NCI-H1436 treated with DMSO at 0.1 percent for 48 hours (cell line): ENCODE measurements at places on chromosomes 3 and 15.

- DNase-seq = no peak
These were observed 6.1 kb upstream of the CHST14 start for GRCh38 chr15:40464595-40465185.

GRCh38 chr3:156206157-156206556 is 85.8 kb downstream of the KCNAB1 start:
- DNase-seq = no peak

DNA sequence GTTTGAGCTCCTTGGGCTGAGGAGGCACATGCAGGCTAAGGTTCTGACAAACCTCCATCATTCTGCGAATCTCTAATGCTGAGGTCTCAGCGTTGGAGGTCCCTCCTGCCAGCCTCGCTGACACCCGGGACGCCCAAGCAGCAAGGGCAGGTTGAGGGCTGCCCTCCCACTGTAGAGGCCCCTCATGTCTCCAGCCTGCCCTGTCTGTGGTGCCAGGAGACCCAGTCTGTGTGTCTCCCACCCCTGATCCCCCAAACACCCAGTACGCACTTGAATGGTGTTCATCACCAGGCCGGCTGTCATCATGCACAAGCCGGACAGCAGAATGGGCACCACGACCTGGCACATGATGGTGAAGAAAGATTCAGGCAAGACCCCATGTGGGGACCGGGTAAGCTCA is 27.8 kb downstream of the SLC41A3 start:
- no peak for DNase-seq

DNA sequence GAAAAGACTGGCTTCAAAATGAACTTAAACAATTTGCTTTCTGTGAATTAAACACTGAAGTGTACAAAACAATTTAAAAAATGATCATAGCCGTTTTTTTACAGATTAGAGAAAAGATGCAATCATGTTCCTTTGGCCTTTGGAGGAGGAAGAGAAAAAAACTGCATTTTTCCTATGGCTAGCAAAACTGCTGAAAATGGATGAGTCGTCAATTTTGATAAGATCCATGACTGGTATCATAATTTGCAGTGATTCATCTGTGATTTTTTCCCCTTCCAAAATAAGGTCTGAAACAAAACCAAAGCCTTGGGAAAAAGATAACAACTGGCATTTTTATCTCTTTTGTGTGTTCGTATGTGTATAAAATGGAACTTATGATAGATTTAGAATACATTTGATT is 255.6 kb upstream of the SATB1 start:
- DNase-seq = no peak

DNA sequence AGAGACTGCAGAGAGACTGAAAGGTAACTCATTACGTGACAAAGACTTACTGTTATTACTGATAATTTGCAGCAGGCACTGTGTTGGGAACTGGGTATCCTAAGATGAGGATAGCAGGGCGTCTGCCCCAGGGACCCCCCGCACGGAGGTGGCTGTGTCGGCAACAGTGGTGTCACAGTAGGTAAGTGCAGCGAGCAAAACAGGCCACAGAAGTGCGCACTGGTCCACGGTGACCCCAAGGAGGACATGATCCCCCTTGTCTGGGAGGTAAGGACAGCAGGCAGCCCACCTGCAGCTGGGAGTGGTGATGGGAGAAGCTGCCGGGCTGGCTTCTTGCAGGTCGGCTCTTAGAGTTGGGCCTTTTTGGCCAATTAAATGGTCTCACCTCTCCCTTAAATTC is 82.9 kb downstream of the FAM43A start:
- no peak for DNase-seq

DNA sequence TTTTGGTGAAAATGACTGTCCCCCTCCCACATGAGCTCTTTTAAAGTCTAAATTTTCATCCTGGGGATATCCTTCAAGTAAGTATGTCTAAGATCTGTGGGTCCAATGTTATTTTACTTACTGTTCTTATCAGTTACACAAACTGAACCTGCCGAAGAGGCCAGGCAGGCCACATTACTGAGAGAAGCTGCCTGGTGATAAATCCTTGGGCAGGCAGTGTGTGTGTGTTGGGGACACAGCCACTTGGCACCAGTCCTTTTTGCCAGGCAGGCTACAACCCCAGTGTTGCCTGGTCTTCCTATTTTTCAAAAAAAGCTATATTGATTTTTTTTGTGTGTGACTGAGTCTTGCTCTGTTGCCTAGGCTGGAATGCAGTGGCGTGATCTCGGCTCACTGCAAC is 50.6 kb upstream of the RASA2 start:
- no peak for DNase-seq

DNA sequence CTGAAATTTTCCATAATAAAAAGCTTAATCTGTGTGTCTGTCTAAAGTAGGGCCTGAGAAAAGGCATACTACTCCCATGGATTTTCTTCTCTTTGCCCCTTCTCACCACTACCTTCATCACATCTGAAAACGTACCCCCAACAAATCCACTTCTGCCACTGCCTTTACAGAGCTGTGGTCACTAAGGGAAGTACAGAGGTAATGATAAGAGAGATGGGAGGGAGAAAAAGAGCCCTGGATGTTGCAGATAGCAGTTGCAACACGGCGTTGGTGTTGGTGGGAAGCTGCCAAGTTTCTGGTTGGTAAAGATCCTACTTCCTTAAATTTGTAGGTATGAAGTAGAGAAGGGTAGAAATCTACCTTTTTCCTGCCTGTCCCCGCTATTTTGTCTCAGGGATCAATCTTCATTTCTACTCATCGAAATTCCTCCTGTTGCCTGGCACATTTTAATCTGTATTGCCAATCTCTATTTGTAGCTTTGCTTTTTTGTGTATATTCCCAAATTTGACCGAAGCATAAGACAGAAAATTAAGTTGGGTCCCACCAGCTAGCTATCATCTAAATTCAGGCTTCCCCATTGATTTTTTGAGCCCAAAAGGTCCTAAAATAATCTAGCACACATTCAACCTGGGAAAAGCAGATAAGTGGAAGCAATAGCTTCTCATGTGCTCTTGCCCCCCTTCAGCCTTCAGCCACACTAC is 102.9 kb downstream of the TFDP2 start:
- no peak for DNase-seq

DNA sequence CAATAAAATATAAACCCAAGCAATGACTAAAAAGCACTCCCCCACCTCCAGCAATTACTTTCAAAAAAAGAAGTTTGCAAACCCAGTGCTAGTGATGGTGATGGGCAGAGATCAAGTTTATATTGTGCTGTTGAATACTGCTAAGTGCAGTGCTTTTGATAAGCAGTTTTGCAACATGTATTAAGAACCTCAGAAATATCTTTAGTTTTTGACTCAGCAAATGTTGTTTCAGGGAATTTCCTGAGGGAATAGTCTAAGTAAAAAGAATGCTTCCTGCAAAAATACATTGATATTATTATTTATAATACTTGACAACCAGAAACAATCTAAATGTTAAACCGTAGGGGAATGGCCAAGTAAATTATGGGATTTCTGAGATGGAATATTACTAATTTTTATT is 69.3 kb downstream of the ADAMTSL3 start:
- DNase-seq = no peak

- DNase-seq = no peak
These were observed 286.4 kb downstream of the UBE2E2 start for GRCh38 chr3:23489300-23490158.

DNA sequence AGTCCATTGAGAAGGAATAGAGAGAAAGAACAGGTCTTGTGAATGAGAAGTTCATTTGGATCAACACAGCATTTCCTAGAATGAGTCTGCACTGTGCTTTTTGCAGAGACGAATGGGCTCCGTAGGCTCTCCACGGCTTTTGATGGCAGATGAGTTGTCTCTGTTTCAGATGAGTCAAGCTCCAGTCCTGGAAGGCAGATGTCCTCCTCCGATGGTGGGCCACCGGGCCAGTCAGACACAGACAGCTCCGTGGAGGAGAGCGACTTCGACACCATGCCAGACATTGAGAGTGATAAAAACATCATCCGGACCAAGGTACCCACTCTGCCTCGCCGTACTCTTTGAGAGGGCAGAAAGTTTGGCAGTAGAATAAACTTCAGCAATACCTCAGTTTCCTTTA is 70.5 kb downstream of the SIDT1 start:
- DNase-seq = no peak

- DNase-seq = peak; percentile 92
These were observed 57.4 kb upstream of the MYZAP start for GRCh38 chr15:57534281-57534680.

DNA sequence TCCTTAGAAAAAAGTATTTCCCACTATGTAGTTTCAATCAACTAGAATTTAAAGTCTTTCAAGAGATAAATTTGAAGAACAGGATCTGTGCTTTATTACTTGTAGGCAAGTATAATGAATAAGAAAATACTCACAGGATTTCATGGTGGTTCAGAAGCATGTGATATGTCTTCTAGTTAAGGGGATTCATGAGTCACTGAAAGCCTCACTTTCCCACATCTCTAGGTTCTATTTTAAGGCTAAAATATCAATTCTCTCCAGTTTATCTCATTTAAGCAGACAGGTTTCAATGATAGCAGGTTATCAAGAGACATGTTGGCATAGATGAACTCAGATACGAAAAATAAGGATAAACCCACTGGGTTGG is 437.8 kb upstream of the BCHE start:
- no peak for DNase-seq

DNA sequence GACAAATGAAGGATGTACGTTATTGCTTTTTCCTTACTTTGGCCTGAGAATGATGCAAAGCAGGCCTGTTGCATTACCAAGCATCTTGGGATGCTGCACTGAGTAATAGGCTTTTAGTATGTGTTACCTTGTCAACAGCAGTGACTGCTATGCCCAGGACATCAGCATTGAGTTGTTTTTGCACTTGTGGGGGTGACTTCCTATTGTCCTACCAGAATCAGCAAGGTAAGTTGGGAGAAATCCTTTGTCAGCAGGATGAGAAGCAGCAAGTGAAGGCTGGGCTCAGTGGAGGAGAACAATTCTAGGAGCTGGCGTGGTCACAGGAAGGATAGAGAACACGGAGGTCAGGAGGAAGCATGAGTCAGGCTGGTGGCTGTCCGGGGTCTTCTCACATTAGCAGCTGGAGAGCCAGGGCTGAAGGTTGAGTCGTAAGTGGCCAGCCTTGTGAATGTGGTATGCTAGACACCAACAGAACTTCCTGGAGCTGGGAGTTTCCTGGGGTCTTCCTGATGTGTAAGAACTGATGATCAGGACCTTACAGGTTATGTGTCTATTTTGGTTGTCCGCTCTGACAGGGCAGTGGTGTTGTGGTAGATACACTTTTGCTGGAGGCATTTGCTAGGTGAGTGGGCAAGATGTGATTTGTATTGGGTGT is 142.7 kb downstream of the FNDC3B start:
- no peak for DNase-seq

DNA sequence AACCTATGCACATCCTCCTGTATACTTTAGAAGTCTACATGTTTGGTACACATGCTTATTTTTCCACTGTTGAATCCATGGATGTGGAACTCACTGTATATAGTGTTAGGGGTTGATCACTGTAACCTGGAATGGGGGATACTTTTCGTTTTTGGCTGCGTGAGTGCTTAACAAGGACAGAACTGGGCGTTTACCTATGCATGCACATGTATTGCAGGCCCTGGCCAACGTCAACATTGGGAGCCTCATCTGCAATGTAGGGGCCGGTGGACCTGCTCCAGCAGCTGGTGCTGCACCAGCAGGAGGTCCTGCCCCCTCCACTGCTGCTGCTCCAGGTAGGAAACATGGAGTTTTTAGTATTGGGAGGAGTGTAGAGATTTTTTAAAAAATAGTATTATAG is 2.3 kb downstream of the RPLP1 start:
- no peak for DNase-seq

DNA sequence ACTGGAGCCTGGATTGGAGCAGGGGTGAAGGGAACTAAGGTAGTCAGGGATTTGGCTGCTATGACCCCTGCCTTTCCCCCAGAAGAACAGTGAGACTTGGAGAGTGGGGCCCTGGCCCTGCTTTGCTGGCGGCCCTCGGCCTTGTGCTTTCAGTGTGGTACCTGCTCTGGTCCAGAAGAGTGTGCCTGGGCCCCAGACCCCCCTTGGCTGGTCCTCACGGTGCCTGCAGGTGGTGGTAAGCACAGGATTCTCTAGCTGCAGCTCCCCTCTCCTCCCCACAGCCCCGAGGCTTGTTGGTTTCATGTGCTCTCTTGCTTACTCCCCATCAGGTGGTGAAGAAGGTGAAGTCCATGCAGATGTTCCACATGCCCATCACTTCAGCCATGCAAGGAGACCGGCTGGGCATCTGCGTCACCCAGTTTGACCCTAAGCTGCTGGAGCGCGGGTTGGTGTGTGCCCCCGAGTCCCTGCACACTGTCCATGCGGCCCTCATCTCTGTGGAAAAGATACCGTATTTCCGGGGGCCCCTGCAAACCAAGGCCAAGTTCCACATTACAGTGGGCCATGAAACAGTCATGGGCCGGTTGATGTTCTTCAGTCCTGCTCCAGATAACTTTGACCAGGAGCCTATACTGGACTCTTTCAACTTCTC is 125.7 kb downstream of the DNAJB8 start:
- DNase-seq = no peak

GRCh38 chr3:107897471-107898061 is 193.3 kb downstream of the CD47 start:
- DNase-seq = peak; percentile 66

DNA sequence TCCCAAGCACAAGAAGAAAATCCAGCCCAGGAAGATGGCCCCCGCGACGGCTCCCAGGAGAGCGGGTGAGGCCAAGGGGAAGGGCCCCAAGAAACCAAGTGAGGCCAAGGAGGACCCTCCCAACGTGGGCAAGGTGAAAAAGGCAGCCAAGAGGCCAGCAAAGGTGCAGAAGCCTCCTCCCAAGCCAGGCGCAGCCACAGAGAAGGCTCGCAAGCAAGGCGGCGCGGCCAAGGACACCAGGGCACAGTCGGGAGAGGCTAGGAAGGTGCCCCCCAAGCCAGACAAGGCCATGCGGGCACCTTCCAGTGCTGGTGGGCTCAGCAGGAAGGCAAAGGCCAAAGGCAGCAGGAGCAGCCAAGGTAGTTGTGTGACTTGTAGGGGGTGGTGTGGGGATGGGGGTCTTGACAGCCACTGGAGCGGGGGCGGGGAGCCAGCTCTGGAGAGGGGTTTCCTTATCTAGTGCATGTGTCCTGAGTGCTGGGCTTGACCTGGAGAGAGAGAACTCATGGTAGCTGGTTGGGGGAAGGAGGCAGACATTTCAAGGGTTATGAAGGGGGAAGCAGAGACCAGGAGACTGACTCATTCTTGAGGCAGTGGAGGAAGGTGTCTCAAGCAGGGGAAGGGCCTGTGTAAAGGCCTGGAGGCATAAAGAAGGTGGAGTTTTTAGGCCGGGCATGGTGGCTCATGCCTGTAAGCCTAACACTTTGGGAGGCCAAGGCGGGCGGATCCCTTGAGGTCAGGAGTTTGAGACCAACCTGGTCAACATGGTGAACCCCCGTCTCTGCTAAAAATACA is 6.2 kb downstream of the H1-8 start:
- DNase-seq = no peak

GRCh38 chr3:188700501-188700900 is 471.3 kb upstream of the TPRG1 start:
- no peak for DNase-seq

DNA sequence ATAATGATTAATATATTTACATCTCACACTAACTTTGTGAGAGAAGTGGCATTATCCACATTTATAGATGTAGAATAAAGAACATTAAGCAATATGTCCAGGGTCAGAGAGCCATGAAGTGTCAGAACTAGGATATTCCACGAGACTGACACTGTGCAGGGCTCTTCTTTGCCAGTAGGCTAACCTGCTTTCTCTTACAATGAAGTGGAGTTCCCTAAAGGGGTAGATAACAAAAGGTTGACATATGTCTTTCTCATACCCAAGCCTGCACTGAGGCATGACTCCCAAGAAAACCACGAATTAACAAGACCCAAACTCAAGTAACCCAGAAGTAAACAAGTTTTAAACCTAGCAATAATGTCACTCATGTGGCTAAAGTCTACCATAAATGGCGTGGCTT is 191.5 kb upstream of the SLC2A2 start:
- no peak for DNase-seq

- DNase-seq = no peak
These were observed 64.6 kb downstream of the RPN1 start for GRCh38 chr3:128585974-128586373.
